ENCODE measurements at places on chromosomes 2 and 18.

- DNase-seq: no peak
These were observed 70.6 kb downstream of the UBR3 start for GRCh38 chr2:169897834-169898233.

DNA sequence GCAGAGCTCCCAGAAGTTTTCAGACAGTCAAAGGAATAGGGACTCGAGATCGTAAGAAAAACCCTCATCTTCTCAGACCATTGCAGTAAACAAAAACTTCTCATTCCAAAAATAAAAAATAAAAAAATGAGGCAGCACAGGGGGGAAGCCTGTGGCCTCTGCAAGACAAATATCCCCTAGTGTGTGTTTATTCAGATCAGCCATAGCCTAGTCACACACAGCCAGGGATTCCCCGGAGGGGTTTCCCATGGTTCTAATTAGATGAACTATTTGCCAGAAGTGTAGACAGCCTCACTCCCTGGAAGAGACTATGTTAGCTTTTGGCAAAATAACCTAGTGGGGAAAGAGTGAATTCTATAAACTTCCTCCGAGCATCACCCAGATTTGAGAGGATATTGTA, 122.9 kb upstream of the KLF7 start:
- no peak for DNase-seq

DNA sequence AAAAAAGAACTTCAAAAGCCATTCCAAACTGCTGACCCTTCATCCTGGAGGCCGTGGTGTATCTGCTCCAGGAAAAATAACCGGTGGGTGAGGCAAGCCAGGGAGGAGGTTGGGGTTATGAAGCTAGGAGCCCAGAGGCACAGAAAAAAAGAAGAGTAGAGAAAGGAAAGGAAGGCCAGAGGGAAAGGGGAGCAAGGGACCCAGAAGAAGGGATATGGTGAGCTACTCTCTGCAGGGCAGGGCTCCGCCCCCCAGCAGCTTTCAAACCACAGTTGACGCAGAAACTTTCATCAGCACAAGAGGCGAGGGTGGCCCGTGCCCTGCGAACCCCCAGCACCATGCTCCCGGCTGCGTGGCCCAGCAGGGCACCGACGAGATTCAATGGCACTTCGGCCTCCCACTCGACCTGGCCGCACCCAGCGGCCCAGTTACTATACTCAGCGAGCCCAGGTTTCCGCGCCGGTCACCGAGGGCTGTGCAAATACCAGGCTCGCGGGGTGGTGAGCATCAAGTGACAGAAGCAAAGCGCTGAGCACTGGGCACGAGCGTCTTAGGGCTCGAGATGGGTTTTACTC, 665 bp downstream of the MCM6 start:
- peak; percentile 27 for DNase-seq

DNA sequence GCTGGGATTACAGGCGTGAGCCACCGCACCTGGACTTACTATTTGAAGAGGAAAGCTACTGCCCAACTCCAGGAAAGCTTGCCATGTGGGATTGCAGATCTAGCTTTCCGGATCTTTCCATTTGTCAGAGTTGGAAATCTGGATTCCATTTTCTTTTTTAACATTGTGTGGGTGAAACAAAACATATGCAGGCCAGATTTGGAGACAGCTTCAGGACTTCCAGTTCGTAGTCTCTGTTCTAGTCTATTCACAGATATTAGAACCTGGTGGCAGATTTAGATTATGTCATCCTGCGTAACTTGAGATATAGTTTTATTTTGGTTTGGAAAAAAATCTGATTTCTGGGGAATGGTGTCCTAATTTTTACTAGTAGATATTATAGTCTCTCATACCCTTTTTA, 70.5 kb downstream of the ZNF236 start:
- no peak for DNase-seq

- no peak for DNase-seq
These were observed 80.2 kb downstream of the USP40 start for GRCh38 chr2:233486357-233486756.

DNA sequence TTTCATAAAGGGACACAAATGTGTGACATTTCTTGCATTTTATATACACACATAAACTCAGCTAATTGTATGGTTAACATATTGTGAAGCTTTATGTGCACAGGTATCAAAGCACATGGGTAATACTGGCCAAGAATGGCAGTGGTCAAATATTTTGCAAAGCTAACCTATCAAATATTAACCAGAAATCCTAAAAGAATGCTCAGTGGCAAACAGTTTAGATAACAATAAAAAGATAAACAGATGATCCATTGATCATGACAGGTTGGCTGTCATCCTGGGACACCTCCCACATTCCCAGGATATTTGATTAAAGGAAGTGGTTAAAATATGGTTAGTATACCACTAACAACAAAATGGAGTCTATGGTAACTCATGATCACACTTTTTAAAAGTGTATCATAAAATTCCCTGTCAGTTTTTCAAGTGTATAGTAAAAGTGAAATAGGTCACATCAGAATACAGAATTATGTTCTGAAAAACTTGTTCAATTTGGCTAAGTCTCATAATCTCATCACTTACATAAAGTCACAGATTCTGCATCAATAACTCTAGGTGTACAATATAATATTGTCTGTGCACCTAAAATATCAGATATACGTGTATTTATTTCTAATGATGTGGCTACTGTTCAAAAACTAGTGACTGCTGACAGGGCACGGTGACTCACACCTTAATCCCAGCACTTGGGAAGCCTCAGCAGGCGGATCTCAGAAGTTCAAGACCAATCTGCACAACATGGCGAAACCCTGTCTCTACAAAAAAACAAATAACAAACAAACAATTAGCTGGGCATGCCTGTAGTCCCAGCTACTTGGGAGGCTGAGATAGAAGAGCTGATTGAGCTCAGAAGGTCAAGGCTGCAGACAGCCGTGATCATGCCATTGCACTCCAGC, 48.9 kb downstream of the CDH2 start:
- DNase-seq: no peak

- no peak for DNase-seq
These were observed 230.6 kb upstream of the LRATD1 start for GRCh38 chr2:14401873-14402272.

- no peak for DNase-seq
These were observed 449.7 kb upstream of the CHAC2 start for GRCh38 chr2:53317861-53318260.

DNA sequence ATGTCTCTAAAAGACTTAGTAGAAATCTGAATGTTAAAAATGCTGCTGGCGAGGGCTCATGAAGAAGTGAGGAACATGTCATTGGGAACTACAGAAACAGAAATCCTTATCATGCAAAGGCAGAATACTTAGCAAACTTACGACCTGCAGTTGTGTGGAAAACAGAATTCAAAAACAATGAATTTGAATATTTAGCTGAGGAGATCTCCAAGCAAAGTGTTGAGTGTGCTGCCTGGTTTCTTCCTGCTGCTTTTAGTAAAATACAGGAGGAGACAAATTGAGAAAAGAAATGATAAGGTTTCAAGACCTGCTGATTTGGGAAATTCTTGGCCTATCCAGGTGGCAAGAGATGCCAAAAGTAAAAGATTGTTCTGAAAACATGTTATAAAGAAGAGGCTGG, 38.5 kb downstream of the METTL4 start:
- no peak for DNase-seq

- DNase-seq: no peak
These were observed 306.5 kb upstream of the NRP2 start for GRCh38 chr2:205375461-205376448.

DNA sequence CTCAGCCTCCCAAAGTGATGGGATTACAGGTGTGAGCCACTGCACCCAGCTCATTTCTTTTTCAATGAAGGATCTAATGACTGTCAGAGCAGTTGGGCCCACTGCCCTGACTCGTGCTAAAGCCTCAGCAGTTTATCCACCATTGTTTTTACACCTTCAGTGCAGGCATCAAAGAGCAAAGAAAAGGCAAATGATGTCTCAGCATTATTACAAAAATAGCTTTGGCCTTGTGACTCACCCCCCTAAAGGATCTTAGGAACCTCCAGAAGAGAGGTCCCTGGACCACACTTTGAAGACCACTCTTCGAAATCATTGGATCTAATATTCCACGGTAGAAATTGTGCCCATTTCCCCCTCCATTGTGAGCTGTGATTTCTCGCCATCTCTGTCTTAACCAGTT, 21.3 kb downstream of the MLPH start:
- no peak for DNase-seq

DNA sequence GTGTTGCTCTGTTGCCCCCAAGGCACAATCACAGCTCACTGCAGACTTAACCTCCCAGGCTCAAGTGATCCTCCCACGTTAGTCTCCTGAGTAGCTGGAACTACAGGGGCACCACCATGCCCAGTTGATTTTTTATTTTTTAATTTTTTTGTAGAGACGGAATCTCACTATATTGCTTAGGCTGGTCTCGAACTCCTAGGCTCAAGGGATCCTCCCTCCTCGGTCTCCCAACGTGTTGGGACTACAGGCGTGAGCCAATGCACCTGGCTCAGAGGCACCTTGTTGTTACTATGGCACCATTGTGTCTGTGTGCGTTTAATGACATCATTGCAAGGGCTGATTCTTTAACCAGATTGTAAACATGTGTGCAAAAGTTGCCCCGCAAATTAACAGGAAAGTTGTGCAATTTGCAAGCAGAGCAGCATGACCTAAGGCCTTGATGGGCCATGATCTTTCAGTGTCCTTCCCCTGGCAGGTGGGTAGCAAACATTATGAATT, 22.6 kb downstream of the TCF23 start:
- DNase-seq: no peak

DNA sequence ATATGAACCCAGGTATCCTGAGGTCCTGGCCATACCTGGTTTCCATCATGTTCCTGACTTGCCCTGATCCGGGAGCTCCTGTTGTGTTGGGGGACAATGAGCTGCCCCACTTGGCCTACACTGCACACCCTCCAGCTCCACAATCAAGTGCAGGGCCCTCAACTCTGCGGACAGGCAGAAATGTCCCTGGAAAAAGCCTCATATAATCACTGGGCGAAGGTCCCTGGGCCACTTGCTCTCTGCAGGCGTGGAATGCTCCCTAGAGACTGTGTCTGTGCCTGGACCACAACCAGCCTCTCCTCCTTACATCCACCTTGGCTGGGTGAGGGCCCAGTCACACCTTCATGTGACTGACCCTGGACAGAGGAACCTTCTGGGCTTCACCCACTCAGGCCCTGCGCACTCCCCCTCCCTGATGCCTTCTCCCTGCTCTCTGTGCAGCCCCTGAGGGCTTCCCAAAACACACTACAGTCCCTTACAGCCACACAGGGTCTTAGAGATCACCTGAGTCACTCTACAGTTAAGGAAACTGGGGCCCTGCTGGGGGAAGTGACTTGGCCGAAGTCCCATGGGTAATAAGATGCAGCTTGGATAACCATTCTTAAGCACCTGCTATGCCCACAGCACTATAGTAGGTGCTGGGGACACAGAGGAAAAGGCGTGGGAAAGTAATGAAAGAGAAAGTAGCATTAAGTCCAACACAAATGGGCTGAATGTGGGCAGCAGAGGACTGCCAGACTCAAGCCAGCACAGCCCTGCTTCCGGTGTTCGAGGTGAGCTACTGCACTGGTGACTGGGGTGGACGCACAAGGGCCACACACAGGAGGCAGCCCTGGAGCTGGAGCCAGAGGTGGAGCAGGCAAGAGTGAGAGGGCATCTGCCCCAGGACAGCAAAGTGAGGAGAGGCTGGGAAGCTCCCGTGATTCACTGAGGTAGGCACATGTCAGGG, 9.8 kb downstream of the BOLA3 start:
- no peak for DNase-seq

DNA sequence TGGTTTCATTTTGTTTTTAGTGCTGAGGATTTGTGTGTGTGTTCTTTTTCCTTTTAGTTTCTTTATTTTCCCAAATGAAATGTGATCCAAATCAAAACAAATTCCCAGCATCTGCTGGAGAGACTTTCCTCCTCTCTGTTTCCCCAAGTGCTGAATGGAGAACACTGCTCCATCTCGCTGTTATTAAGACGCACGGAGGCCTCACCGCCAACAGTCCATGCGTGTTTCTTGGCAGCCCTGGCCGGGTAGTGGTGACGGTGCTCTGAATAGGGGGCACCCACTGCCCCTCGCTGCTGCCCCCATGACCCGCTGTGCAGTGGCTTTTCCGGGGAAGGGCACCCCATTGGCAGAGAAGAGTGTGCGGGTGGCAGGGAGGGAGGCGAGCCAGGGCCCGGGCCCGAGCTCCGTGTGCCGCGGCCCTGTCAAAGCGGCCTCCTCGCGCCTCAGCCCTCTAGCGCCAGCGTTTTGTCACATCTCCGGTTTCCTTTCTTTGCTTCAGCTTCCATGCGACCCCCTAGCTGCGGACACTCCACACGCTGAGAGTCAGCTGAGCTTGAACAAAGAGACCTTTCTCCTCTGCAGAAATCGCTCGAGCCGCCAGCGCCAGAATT, 473.7 kb upstream of the SALL3 start:
- DNase-seq: no peak

DNA sequence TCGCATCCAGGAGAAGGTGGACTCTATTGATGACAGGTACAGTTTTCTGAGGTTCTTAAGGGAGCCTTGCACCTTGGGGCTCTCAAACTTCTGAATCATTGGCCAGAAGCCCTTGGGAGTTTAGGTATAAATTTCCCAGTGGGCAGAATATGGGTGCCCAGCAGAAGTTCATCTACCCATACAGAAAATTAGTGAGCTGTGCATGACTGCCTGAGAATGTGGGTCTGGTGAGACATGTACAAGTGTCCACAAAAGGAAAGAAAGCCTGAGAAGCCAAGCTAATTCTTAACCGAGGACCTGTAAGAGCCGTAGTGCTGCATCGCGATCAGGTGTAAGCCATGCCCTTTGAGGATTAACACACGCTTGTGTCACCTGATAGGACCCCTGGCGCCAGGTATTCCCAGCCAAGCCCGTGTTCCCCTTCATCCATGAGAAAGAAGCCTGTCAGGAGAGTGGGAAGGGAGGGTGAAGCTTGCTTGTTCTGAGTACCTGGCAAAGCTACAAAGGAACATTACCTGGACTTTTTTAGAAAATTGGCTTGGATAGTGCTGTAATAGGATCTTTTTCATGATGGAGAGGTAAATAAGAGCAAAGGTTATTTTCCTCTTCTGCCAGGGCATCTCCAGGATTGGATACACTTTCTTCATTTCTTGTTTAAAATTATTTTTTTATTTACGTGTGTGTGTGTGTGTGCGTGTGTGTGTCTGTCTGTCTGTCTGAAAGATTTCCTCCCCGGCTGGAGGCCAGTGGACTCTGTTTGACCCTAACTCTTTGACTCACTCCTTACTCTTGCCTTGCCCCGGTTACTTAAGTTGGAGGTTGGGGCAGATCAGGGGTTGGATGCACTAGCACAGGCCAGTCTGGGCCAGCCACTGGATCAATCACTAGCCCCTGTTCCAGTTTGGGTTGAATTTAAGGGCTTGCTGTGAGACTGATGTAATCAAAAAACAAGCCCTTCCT, 90.4 kb upstream of the EML6 start:
- no peak for DNase-seq

Data from thymus (tissue), 14 donors.